Activated naive CD4-positive, alpha-beta T cell treated with anti-CD3 and anti-CD28 coated beads, Interleukin-2, amount 50 U/mL, for 16 hours (primary cell): ENCODE measurements at places on chromosomes 13 and 19.
A peak's percentile ranks its signal among the peaks of the same experiment; 100 is the strongest.

DNA sequence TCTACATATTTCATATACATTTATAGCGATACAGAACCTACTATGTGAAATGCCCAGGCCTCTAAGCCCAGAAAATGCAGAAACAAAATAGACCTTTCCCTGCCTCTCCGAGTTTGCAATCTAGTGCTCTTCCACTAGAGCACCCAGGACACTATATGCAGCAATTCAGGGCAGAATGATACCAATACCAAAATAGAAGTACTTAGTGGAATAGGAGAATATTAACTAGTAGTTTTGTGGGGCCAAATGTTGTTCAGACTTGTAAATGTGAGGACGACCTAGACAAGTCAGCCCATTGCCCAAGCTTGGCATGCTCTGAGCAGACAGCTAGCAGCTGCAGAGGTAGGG is 35.8 kb upstream of the FLT1 start:
- DNase-seq, result no peak

- DNase-seq, result no peak
Measured at GRCh38 chr13:40343550-40344269, 322.7 kb downstream of the FOXO1 start.

- DNase-seq, result no peak
Measured at GRCh38 chr13:106477303-106477702, 58.2 kb downstream of the EFNB2 start.

- DNase-seq, result no peak
Measured at GRCh38 chr13:53165261-53165660, 136.6 kb downstream of the OLFM4 start.

DNA sequence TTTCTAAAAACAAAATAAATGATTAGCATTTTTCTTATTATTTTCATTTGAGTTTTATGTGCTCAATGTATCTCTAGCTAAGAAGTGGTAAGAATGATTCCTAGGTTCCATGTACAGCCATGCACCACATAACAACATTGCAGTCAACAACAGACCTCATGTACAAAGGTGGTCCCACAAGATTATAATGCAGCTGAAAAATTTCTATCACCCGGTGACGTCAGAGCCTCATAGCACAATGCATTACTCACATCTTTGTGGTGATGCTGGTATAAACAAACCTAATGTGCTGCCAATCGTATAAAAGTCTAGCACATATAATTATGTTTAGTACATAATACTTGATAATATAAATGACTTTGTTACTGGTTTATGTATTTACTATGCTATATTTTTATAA is 120.5 kb downstream of the SLC7A1 start:
- DNase-seq, result no peak

GRCh38 chr13:74987124-74987690 is 494.8 kb downstream of the TBC1D4 start:
- DNase-seq, result no peak

- peak; percentile 60 for DNase-seq
Measured at GRCh38 chr19:6802336-6803035, 30.0 kb downstream of the VAV1 start.

- no peak for DNase-seq
Measured at GRCh38 chr13:48653472-48653939, at the start of gene CYSLTR2. Gene CYSLTR2, plus strand, starts transcription at chr13:48653929. Its CDS starts 52,889 bp downstream, at chr13:48706818.

DNA sequence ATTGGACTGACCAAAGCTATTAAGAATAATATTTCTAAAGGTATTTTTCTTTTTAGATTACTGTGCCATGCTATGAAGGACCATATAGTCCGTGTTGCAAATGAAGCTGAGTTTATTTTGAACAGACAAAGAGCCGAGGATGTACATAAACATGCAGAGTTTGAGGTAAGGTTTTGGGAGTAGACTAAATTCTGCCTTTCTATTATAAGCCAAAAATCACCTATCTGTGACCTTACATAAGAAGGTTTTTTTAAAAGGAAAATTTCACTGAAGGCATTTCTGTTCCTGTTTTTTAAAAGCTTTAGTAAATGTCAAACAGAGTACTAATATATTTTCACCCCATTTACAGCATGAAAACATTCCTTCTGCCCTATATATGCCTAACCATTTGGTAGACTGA is 127.4 kb downstream of the MAB21L1 start:
- no peak for DNase-seq

- no peak for DNase-seq
Measured at GRCh38 chr13:29800687-29801086, 49.7 kb downstream of the UBL3 start.

DNA sequence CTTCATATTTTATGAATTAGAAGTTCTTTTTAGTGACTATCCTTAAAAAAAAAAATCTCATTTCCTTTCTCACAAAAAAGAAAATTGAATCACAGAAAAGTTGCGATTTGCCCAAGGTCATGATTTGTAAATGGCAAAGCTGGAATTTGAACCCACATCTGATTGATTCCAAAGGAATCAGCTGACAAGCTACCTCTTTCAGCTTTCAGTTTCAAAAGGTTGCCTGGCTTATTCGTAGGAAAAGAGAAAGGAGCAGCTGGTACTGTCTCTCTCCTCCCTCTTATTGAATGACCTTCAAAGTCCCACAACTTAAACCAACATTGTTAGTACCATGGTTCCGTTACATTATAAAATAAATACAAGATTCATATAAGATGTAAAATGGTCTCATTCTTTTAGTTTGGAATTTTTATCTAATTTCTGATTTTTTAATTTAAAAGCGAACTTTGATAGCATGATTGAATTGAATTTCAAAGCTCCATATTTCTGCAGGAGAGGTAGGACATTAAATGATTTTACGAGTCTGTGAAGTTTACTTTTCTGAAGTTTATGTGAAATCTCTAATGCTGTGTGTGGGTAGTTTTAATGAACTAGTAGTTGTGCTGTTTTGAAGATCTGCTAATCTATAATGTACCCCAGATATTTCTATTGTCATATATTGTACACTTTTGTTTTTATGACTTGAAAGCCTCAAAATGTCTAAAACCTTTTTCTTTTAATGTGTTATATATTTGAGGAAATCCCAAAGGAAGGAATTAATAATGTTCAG is 18.5 kb upstream of the KCTD4 start:
- DNase-seq, result no peak

GRCh38 chr13:105441051-105441750 is 1094.3 kb downstream of the EFNB2 start:
- no peak for DNase-seq

GRCh38 chr19:38162094-38162493 is 61.9 kb downstream of the DPF1 start:
- DNase-seq, result no peak

DNA sequence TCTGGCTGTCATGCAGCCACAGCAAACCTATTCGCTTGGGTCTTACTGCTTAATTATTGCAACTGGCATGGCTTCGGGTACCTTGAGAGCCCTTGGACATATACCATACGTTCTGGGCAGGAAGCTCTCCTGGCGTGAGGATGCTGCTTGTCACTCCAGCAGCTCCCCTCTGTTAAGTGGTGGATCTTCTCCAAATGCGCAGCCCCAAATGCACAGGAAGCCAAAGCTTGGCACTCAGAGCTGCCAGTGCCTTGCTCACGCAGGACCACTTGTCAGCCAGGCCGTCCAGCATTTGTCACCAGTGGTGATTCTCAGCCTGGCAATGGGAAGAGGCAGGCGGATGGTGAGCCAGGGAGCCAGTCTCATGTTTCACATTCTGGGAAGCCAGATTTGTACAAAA is 158.6 kb downstream of the KATNAL1 start:
- DNase-seq, result no peak

GRCh38 chr19:13134626-13135025 is 15.5 kb downstream of the STX10 start:
- no peak for DNase-seq

DNA sequence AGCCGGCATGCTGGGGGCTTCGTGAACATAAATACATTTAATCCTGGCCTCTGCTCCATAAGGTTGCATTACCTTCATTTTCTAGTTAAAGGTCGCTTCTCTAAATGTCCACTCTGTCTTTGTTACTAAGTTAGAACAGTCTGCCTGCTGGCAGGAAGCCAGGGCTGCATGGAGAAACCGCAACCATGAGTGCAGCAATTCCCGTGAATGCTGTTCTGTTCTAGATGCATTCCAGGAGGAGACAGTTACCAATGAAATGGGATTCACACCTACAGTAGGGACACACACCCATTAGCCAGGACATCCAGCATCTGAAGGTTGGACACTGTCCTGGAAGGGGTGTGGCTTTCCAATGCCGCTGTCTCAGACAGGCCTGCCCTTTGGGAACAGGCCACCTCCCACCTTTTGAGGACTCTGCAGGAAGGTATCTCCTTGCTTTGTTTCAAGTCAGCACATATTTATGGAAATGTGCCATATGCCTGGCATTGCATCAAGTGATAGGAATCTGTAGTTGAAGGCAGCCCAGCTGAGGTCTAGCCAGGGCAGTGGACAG is 129.7 kb downstream of the SLC7A1 start:
- no peak for DNase-seq

GRCh38 chr19:2424686-2425621 is 2.4 kb downstream of the TIMM13 start:
- no peak for DNase-seq

GRCh38 chr19:40604647-40605215 is 3.6 kb downstream of the LTBP4 start:
- no peak for DNase-seq

DNA sequence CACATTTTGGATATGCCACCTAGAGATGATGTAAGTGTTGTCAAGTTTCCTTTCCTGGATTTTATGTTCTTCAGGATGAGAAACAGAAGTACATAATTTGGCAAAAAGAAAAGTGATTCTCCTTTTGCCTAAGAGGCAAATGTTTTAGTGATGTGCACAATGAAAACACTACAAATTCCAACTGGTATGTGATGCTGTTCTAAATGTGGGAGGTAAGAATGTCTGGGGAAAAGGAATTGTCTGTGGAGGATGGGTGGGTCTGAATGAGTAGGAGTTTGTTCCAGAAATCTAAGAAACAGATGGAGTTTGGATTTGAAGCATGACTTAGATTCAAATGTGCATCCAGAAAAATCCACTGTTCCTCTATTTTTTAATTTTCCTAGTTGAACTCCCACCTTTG is 473.6 kb upstream of the SPRY2 start:
- DNase-seq, result no peak

- DNase-seq, result no peak
Measured at GRCh38 chr19:50657222-50657669, 8.0 kb downstream of the C19orf81 start.

DNA sequence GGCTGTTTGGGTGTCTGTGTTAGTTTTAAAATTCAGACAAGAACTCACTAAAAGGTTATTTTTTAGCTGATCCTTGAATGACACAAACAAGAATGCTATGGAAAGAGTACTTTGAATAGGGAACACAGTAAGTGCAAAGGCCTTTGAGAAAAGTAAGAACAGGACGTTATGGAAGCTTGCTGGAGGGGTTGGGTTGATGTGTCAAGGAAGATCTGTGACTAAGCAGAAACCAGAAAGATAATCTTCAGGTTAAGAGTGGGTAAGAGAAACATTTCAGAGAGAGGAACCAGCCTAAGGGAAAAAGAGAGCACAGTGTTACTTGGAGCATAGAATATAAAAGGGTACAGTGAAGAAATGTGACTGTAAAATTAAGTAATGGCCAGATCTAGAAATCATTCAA is 41.2 kb upstream of the TRPC4 start:
- no peak for DNase-seq

DNA sequence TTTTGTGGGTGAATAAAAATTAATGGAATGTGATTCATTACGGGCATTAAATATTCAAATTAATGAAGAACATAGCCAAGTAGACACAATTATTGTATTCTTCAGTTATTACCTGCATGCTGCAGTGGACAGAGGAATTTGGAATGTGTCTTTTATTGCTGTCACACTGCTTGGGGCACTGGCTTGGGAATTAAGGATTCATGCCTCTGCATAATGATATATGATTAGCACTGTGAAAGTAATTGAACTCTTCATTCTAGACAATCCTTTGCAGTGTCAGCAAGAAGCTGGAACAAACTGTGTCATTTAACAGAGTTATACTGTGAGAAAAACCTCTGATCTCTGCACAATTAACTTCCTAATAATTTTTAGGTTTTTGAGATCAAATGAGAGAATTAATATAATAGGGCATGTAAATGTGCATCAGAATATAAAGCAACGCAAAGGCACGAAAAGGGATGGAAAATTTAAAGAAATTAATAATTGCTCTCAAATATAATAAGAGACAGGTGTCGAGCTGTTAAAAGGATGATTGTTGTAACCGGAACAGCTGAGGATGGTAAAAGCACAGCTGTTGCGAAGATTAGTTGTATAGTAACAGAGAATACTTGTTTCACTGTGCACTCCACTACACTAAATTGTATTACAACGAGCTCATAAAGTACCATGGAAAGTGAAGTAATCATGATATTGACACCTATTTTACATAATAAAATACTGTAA is 235.1 kb upstream of the MIR17HG start:
- DNase-seq, result no peak

GRCh38 chr19:30159636-30160035 is 212.5 kb upstream of the ZNF536 start:
- DNase-seq, result no peak

GRCh38 chr19:3970313-3970807 is 539 bp downstream of the DAPK3 start:
- DNase-seq, result no peak

- no peak for DNase-seq
Measured at GRCh38 chr13:23750383-23751121, 138.6 kb downstream of the MIPEP start.

- no peak for DNase-seq
Measured at GRCh38 chr13:77460195-77460594, 75.3 kb upstream of the SCEL start.

GRCh38 chr13:113943821-113944565 is 29.9 kb downstream of the C13orf46 start:
- no peak for DNase-seq

- no peak for DNase-seq
Measured at GRCh38 chr13:102440259-102440936, 38.5 kb upstream of the FGF14 start.

- no peak for DNase-seq
Measured at GRCh38 chr13:49652355-49653305, 24.3 kb downstream of the ARL11 start.

DNA sequence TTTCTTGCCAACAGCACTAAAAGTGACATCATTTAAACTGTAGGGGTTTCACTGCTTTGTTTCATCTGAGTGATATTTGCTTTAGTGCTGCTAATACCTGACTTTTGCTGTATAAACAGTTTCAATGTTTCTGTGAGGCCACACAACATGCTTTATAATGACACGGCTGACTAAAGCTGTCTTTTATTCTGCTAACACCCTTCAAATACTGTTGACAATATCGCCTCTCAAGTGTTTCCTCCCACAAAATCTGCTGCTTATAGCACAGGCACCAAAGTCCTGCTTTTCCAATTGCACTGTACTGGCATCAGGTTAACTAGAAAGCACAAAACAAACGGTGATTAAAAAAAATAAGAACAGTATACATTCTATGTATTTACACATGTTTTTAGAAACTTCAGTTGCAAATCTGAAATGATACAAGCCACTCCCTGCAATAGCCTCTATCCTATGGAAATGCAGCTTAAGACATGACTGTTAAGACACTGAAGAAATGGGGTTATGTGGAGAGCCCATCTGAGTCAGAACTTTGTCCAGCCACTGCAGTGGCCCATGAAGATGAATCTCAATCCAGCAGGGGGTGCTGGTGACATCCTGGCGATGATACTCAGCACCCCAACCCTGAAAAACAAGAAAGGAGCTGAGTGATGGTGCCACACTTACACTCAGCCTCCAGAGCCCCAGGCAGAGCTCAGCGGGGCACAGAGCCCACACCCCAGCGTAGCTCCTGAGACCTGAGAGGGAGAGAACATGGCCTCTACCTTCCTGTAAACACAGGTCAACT is 29.4 kb downstream of the RFXAP start:
- no peak for DNase-seq

- DNase-seq, result no peak
Measured at GRCh38 chr19:10195199-10195519, 406 bp upstream of the DNMT1 start.

GRCh38 chr19:36103842-36104552 is 6.9 kb upstream of the OVOL3 start:
- no peak for DNase-seq

GRCh38 chr13:112256716-112257494 is 119.2 kb upstream of the SPACA7 start:
- no peak for DNase-seq
